Activated CD8-positive, alpha-beta memory T cell treated with anti-CD3 and anti-CD28 coated beads for 1 hour (primary cell): ENCODE measurements at places on chromosomes 4 and X.

DNA sequence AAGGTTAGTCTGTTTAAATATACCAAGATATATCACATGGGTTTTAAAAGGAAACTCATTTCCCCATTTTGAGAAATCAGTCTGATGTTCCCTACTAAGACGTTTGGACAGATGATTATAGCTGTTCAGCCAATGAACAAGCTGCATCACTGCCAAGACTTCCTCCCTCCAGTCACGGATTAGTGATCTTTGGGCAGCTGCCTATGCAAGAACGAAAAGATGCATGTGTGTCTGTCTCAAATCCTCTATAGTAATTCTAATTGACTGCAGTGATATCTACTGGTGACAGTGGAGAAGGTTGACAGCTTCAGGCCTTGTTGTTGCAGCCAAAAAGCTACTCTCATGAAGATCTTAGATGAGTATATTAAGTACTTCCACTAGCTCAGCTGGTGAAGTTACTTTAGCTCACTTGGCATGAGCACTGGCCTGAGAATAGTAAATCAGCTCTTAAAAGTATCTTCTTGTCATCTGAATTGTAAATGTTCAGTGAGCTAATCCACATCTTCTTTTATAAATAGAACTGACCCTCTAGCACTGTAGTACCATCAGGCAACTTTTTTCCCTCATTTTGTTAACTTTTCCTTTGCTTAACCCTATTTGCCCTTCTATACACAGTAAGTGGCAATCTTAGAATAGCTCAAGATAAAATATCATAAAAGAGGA, 134.5 kb upstream of the PCDH10 start:
- no peak for DNase-seq

- DNase-seq, result no peak
These were observed 47.1 kb upstream of the CCSER1 start for GRCh38 chr4:90080116-90080515.

GRCh38 chr4:73762409-73762808, 22.0 kb downstream of the CXCL8 start:
- DNase-seq, result no peak

GRCh38 chrX:79415056-79415455, 47.9 kb upstream of the ITM2A start:
- no peak for DNase-seq

GRCh38 chr4:15963576-15963975, 601 bp upstream of the FGFBP2 start:
- DNase-seq, result no peak

- DNase-seq, result no peak
These were observed 175.4 kb downstream of the NPFFR2 start for GRCh38 chr4:72207196-72207595.

DNA sequence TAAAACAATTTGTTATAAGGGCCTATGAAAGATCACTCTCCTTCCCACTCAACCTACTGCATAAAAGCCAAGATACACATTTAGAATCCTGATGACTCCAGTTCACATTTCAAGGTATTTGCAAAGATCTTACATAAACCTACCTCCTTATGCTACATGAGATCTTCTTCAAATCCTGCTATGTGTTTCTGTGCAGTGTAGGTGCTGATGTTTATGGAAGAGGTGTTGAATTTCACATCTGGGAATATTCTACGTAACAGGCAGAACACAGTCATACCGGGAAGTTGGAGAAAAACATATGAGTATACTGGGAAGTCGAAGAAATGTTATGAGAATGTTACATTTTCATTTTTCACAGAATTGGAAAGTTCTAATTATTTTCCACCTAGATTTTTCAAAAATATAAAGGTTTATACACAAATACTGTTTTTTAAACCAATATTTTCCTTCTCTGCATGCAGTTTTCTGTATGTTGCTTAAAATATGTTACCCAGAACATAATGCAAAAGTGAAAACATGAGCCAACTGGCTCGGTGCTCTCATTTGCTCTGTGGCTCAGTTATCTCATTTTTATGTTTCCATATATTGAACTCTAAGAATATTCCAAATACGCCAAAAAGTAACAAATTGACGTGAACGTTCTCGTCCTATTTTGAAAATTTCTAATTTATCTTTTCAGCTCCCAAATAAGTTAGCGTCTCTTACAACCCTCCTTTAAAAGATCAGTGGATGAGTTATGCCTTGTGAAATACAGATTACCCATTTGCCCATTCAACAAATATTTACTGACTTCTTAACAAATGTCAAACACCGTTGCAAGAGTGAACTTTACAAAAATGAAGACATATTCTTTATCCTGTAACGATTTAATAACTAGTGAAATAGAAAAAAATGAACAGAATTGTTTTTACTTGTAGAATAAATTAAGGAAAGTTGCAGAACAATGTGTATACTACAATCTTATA, 899.3 kb downstream of the STIM2 start:
- no peak for DNase-seq

- no peak for DNase-seq
These were observed 16.7 kb upstream of the S100P start for GRCh38 chr4:6676722-6677558.

DNA sequence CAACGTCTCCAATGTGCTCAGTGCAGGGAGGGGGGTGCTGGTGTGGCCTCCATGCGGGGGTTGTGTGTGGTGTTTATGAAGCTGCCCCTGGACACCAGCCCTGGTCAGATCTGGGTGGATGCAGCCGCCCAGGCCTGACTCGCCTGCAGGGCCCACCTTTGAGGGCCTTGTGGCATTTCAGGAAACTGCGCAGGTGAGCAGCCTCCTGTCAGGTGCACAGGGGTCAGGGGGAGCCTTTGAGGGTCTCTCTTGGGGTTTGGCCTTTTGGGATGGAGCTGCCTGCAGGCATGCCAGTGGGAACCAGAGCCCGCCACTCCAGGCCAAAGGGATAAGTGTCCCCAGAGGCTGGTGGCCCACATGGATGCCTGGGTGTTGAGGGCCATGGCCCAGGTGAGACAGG, 45.4 kb downstream of the ADRA2C start:
- DNase-seq, result no peak

- no peak for DNase-seq
These were observed 119.5 kb downstream of the ARSF start for GRCh38 chrX:3160756-3161155.

- no peak for DNase-seq
These were observed 23.5 kb downstream of the NDP start for GRCh38 chrX:43949669-43950068.

DNA sequence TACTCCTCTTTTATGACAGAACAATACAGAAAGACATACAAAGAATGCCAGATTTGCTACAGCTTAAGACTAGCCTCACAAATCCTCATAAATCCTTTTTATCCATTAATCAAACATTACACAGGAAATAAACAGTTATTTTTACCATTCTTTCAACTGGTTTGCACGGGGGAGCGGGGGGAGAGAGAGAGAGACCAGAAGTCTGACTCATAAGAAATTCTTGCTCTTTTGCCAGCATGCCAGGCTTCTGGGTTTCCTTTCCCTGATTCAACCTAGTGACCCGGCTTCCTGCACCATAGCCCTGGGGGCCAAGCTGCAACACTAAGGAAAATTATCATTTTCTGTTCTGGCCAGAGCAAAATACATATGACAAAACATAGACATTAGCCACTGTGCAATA, 6.8 kb upstream of the RRAGB start:
- DNase-seq, result no peak

GRCh38 chr4:76622126-76622525, 187.1 kb downstream of the SHROOM3 start:
- DNase-seq, result no peak

GRCh38 chrX:19581786-19582185, 66.5 kb upstream of the MAP3K15 start:
- no peak for DNase-seq

DNA sequence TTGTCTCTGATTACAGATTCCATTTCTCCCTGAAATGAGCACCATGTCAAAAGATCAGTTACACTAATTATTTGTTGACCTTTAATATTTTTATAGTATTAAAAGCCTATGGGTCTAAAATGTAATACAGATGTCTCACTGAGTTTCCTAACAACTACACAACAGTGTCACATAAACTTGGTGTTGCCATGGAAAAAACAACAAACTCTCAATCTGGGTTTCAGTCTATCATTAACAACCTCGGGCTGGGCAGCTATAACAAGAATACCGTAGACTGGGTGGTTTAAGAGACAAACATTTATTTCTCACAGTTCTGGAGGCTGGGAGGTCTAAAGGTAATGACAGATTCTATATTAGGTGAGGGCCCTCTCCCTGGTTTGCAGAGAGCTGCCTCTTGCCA, 407.1 kb downstream of the HNRNPD start:
- no peak for DNase-seq

DNA sequence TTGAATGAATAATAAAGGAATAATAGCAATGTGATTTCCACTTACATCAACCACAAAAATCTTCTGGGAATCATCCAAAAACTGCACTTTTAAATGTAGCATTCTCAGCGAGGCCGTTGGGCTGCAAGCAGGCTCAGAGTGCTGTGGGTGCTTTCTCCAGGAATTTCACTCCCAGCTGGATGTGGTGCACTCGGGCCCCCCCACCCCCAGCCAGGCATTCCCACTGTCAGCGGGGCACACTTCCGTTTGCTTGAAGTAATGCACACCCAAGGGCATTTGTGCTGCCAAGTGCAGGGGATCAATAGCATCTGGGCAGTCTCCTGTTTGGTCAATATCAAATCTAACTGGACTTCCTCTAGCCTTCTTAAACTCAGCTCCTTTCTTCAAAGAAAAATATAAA, at the start of gene FRMD7:
Gene FRMD7 (minus strand): TSS at position 278 of the 400 bp plus-strand sequence. CDS start 176 bp downstream, at position 102.
- DNase-seq, result no peak

DNA sequence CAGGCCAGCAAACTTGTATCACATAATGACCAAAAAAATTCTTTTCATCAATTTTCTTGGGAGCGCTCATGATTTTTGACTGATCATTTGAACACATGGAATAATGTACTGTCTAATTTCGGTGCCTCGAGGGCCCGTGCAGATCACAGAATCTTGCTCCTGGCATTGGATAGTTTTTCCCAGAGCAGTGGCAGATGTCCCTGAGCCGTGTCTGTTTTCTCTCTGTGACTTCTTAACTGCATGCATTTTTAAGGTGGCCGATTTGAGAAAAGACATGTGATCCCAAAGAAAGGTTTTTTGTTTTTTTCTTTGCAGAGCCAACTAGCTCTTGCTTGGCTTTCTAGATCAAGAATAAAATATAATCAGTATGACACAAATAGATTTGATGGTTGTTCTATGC, 19.7 kb downstream of the GPRIN3 start:
- DNase-seq, result no peak

GRCh38 chrX:51440365-51440764, 56.0 kb downstream of the NUDT11 start:
- no peak for DNase-seq

- DNase-seq, result no peak
These were observed 33.0 kb downstream of the REELD1 start for GRCh38 chr4:146247356-146247755.

- peak; percentile 22 for DNase-seq
These were observed 26.6 kb downstream of the ZRSR2 start for GRCh38 chrX:15816886-15817285.

- DNase-seq, result no peak
These were observed 403.4 kb upstream of the NR3C2 start for GRCh38 chr4:148845609-148846008.

DNA sequence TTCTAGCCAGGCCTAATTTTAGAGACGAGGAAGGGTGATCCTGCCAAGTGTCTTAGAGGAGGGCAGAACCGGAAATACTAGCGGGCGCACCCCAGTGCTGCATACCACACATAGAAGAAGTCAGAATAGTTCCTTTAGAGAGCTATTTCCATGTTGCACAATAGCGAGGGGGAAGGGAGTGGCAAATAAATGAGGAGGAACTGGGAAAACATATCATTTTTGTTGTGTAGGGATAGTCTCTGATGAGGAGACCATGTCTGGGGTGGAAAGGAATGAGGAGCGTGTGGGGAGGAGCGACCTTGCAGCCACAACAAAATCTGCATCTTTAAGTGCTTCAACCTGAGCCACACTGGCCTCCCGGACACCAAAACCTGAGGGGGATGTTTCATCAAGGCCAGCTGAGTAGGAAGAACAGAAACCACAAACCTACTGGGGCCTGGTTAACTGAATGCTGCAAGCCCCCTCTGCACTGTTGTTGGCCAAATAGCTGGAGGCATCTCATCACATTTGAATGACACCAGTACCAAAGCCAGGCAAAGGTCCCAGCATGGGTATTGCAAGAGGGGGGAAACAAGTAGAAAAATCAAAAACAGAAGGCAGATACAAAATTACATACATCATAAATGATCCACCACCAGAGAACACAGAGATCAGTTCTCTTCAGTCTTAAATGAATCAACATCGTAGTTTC, 26.7 kb upstream of the C1QTNF7 start:
- DNase-seq, result no peak

- DNase-seq, result no peak
These were observed 182.7 kb downstream of the KDR start for GRCh38 chr4:54942721-54943120.

- DNase-seq, result no peak
These were observed 167.6 kb downstream of the ARHGAP10 start for GRCh38 chr4:147899512-147899911.

GRCh38 chr4:14247767-14248166, 620.2 kb upstream of the BOD1L1 start:
- DNase-seq, result no peak

DNA sequence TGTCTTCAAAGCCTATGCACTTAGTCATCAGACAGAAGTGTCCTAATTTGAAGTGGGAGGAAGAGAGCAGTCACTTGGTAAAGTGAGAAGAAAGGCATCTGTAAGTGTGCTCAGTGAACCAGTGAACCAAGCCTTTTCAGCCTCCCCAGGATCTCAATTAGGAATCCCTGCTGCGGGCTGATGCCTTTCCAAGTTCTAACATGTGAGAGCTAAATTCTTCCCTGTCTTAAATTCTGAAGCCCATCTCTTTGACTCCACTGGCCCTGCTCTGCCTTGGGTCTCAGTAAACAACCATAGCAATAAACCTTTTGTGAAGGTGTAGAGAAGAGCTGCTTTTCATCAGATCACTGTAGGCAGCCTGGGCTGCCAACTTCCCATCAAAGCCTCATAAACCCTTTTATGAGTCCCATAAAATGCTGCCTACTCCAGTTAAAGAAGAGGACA, 701.2 kb upstream of the LCORL start:
- DNase-seq, result no peak

GRCh38 chrX:145190801-145191389, 56.4 kb upstream of the SPANXN1 start:
- no peak for DNase-seq
